AG08396 (cell line): ENCODE measurements at places on chromosomes 16 and 17.
A peak's percentile ranks its signal among the peaks of the same experiment; 100 is the strongest.

DNA sequence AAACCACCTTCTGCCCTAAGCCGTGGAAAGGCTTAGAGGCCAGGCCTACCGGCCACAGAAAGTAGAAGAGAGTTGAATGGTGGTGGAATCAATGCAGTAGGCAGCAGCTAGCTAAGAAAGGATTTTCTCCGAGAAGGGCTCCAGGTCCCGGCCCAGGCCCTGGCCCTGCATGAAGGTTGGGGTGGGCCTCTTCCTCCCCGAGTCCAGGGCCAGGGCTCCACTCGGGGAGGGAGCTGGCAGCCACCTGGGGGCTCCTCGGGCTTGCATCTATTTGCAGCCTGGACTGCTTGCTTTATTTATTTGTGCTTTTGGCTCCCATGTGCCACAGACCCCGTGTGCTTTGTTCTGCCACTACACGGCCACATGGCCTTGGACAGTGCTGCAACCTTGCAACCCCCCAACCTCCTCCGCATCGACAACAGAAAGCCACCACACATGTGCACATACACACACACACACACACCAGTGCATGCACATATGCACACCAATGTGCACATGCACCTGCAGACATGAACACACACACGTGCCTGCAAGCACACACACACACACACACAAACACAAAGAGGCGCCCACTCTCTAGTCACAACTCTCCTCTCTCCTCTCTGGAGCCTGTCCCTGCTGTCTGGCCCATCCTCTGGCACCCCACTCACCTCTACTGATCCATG is 96.4 kb upstream of the TNRC6C start:
- DNase-seq: no peak

- DNase-seq: no peak
Observed at GRCh38 chr16:66261826-66262225, 104.7 kb upstream of the CDH5 start.

GRCh38 chr17:34894964-34895363 is 66.3 kb downstream of the CCT6B start:
- no peak for DNase-seq

GRCh38 chr17:4247361-4247970 is 16.3 kb downstream of the ANKFY1 start:
- no peak for DNase-seq

GRCh38 chr16:8686031-8686621 is 11.7 kb downstream of the ABAT start:
- no peak for DNase-seq

GRCh38 chr17:35433075-35433894 is 985 bp upstream of the SLFN12 start:
- DNase-seq: peak; percentile 88

GRCh38 chr17:2862197-2862596 is 66.0 kb downstream of the RAP1GAP2 start:
- DNase-seq: no peak

DNA sequence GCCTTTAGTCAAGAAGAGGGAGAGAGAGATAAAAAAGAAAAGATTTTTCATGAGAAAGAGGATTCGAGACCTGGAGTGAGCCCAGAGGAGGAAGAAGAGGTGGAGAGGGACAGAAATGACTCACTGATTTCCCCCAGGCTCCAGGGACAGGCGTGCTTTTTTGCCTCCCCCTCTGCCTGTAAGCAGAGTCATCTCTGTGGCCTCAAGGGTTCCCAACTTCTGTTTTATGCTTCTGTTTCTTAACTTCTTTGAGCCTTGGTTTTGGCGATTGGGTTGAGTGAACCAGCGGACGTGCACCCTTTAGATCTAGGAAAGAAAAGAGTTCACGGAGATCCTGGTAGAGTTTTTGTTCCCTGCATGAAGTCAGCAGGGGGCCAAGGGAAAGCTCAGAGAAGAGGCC is 147.9 kb upstream of the NOL11 start:
- DNase-seq: no peak

DNA sequence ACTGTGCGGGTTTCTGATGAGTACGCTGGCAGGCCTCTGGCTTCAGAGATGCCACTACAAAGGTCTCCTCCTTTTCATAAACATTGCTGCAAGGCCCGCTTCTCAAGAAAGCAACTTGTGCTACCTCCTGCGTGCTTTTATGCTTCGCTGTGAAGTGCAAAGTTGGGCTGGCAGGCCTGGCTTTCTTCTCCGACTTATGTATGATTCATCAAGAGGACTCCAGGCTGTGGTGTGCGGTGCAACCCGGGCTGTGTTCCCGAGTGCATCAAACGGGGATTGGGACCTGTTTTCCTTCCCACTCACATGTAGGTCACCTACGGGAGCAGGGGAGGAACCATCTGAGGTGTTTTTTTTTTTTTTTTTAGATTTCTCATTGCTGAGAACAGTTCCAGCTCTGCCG is 534.1 kb downstream of the WWOX start:
- DNase-seq: no peak

DNA sequence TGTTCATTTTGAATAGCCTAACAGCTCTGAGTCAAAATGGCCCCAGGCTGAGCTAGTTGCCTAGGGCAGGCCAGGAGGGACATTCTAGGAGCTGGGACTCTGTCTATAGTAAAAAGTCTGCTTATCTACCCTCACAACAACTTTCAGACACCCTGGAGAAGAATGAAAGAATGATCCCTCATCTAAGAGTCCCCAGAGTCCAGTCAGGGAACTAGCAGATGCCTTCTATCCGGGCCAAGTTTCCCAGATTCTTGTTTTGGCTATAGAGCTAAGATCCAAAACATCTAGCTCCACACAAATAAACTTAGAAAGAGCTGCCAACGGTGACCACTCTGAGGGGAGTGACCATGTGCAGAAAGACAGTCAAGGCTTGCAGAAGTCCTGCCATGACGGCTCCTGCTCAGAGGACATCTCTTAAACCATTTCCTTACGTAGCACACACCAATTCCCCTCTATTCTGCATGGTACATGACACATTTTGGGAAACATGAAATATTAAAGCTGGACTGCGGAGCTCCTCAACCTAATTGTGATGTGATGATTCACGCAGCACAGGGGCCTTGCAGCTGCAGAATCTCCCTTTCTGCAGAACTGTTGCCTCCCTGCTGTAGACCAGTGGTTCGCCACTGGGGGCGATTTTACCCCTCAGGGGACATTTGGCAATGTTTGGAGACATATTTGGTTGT is 24.2 kb downstream of the FAM20A start:
- DNase-seq: peak; percentile 70

DNA sequence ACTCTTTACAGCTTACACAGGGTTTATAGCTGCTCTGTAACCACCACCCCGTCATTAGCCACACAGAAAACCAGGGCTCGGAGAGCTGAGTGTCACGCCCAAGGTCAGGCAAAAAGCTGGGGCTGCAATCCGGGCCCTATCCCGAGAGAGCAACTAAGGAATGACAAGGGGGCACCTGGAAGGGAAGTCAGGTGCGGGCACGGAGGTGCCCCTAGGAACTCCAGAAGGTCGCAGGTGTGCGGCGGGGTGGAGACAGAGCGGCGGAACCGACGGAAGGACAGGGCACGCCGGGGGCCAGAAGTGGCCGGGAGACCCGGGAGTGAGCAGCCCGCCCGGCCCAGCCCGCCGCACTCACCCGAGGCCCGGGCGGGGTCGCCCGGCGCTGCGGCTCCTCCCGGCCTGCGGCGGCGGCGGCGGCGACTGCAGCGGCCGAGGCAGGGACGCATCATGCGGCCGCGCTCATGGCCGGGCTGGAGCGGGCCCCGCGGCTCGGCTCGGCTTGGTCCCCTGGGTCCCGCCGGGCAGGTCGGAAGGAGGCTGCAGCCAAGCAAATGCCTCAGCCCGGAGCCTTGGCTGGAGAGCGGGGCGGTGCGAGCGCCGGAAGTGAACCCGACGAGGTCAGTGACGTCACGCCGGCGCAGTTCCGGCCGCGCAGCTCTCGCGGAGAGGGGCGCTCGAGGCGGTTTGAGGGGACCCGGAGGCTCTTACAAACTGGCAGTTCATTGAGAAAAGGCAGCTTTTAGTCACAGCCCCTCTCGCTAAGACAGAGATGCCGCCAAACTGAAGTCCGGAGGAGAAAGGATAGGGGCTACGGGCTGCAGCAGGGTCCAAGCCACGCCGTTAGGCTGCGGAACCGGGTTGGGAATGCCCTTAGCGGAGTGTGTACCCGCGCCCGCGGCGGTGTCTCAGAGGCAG is at the start of gene ZDHHC7:
TSS of gene ZDHHC7 (minus strand) at position 605 of the 915 bp plus-strand sequence. CDS start 20,917 bp downstream, outside the sequence.
- DNase-seq: peak; percentile 91

DNA sequence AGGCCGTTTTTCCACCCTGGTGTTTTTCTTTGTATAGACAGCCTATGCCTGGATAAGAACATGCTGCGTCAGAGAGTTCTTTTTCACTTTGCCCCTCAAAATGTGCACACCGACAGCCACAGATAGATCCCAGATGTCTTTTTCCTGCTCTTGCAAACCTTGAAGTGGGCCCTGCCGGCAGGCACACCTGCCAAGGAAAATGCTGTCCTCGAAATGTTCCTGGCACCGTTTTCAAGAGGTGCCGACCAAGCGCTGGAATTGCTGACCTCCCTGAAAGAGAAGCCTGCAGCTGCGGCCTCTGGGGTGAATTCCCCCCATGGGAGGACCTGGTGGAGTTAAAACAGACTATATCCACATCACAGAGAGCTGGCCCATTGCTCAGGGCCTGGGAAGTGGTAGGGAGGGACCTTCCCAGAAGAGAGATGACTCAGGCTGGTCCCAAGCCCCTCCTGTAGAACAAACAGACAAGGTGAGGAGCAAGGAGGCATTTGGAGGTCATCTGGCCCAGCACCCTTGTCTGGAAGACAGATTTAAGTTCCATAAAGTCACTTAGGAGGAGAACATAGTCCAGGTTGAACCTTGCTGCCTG is 668.1 kb downstream of the MAF start:
- DNase-seq: no peak

DNA sequence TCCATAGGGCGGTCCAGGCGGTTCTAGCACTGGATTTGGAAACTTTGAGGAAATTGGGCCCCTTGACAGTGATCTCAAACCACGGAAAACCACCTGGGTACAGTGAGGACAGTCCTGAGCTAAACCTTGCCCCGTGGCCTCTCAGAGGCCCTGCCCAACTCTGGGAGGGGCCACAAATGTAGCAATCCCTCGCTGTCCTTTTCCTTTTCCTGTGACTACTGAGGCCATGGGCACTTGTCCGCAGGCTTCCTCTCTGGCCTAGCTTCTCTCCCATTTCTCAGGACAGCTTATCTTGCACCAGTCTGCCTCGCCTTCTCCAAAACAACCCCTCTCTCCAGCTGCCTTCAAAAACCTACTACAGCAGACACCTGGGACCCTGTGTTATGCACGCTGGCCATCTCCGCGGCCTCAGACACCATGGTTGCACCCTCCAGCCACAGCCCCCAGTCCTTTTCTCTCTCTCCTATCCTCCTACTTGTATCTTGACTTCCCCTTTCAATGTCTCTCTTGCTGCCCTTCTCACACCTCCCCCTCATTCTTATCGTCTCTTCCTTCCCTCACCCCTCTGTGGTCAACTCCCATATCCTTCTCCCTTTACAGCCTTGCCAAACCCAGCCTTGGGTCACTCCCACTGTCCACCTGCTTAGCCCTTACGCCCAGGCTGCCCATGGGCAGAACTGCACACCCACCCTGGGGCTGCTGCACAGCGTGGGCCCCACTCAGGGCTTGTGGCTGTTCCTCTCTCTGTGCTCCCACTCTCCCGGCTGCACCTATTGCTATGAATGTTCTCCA is 7.6 kb downstream of the SCPEP1 start:
- no peak for DNase-seq

- no peak for DNase-seq
Observed at GRCh38 chr16:53926209-53926608, 222.3 kb downstream of the FTO start.

- DNase-seq: no peak
Observed at GRCh38 chr17:42251115-42251514, 25.1 kb downstream of the STAT5B start.
